ENCODE measurements at places on chromosomes 13 and 19.

- DNase-seq: no peak
Observed at GRCh38 chr13:50094615-50095293, 79.5 kb downstream of the KCNRG start.

- DNase-seq: no peak
Observed at GRCh38 chr13:41939398-41939797, 21.5 kb downstream of the VWA8 start.

DNA sequence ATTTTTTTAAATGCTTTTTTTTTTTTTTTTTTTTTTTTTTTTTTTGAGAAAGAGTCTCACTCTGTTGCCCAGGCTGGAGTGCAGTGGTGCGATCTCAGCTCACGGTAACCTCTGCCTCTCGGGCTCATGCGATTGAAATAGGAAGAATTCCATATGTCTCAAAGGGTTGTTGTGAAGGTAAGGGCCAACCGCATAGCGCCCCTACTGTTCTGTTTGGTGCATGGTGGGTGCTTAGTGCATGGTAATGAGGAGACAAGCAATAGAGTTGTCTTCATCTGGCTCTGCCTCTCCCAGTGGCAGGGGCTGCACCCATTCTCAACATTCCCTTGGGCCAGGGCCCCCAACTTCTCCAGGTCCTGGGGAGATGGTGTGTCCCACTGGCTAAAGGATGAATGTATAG, 68.7 kb downstream of the RASL11A start:
- DNase-seq: peak; percentile 10

- no peak for DNase-seq
Observed at GRCh38 chr13:73025217-73026012, 33.4 kb upstream of the KLF5 start.

DNA sequence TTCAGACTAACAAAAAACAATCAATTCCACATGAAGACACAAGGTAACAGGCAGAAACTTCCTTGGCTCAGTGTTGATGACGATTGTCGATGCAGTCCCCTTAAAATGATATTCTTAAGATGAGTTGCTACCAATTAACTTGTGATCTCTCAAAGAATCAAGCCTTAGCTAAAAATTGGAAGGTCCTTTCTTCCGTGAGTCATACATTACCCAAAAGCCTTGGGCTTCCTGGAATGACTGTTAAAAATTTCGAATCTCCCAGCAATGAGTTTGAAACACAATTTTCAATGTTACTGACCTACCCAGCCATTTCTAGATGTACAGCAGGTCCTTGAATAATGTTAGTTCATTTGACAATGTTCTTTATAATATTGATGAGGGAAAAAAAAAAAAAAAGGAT, 28.0 kb upstream of the RB1 start:
- no peak for DNase-seq

- no peak for DNase-seq
Observed at GRCh38 chr19:14758816-14759215, 19.5 kb downstream of the ADGRE2 start.

DNA sequence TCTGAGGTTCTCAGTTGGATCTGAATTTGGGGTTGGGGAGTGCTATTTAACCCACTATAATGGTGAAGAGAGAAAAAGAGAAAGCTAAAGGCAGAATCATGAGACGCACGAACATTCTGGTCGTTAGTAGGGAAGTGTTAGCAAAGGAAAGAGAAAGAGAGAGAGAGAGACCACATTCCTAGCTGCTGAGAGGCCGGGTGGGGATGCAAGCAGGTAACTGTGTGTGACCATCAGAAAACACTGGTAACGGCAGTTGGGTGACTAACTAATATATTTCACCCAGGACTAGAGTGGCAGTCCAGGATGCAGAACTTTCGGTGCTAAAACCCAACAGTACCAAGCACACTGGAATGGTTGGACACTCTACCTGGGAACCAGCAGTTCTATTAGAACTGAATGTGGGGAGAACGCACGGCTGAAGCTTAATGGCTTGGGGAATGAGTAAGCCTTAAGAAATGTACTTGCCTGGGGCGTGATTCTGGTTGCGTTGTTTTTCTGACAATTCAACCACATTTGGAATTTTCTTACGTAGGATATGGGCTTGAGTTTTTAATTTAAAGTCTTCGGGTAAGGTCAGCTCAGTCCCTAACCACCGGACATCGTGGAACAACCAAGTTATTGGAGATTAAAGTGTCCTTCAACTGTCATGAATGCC, 130.2 kb downstream of the DNAJC15 start:
- no peak for DNase-seq

DNA sequence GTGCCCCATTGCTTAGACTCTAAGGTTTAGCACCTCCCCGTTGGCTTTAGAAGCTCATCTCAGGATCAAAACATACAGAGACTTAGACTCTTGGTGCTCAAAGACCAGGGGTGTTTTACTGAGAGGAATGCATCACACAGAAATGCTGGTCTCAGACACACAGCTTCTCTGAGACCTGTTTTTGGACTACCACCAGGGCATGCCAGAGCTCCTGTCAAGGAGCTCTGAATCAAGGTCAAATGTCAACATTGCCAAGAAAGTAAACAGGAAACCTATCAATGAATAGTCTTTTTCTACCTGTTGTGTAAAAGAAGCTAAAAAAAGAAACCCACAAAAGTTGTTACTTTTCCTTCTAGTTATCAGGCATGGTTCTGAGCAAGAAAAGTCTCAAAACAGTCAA, 149.2 kb downstream of the COL4A1 start:
- DNase-seq: no peak

GRCh38 chr13:42883771-42884467, 102.5 kb downstream of the FAM216B start:
- no peak for DNase-seq

- no peak for DNase-seq
Observed at GRCh38 chr13:94218537-94218936, 260.9 kb downstream of the DCT start.

DNA sequence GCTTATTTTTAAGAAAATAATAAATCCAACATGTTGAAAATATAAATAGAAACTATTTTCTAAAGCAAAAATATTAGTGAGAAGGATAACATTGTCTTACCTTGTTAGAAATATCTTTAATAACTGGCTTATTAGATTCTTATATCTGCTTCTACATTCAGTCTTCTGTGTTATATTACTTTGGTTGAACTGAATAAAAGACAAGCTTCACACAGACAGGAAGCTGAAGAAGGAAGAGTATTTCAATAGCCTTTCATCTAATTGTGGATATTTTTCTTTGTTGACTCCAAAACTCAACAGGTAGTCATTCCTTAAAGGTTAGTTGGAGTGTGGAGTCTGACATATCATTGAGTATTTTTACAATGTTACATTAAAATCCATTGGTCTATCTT, 10.9 kb downstream of the SETDB2 start:
- DNase-seq: no peak

GRCh38 chr13:49418206-49418605, 25.7 kb downstream of the CAB39L start:
- no peak for DNase-seq

GRCh38 chr19:7488736-7489353, at the start of gene PEX11G:
PEX11G (minus strand) TSS chr19:7489035; CDS start chr19:7489010, 25 bp downstream.
- peak; percentile 84 for DNase-seq

DNA sequence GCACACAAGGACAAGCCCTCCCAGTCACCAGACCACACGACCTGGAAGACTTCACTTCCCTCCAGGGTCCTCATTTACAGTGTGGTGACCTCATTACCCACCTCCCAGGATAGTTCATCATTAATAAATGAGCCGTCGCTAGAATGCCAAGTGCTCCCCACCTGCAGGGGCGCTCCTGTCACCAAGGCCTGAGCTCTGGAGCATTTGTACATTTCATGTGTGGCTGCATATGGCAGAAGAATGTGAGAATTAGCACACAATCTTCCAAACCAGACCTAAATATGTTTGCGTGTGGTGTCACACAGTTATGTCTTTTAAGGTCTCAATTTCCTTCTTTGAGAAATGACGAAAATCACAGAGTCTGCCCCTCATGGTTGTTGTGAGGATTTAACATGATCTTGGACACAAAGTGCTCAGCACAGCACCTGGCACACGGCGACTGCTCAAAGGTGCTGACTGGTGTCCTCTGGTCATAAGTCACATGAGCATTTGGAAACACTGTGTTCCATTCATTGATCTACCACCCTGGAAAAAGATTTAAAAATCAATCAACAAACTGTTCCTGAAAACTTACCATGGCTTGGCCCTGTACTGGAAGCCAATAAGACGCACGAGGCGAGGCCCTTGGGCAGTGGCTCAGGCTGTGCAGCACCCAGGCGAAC, 150.6 kb upstream of the SPACA7 start:
- no peak for DNase-seq

DNA sequence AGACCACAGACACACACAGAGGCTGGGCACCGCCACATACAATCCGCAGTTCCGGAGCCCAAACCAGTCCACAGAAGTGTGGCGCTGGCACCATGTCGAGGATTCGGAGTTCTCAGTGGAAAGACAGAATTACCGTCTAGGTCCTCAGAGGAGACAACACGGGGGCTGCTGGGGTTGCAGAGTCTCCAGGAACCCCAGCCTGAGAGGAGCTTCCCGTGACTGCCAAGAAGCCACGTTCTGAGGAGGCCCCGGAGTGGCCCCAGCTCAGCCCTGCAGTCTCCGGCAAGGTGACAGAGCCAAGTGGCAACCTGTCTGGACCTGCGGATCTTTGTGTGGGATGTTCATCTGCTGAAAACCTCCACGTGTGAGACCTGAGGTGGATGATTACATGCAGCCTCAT, 7.3 kb upstream of the ADPRHL1 start:
- no peak for DNase-seq

- no peak for DNase-seq
Observed at GRCh38 chr19:18122860-18123795, 25.6 kb downstream of the MAST3 start.

Data from stimulated activated CD8-positive, alpha-beta memory T cell treated with anti-CD3 and anti-CD28 coated beads, Interleukin-15, amount 100 ng/mL, for 4 hours (primary cell).